ENCODE measurements at places on chromosomes 3 and 15.

DNA sequence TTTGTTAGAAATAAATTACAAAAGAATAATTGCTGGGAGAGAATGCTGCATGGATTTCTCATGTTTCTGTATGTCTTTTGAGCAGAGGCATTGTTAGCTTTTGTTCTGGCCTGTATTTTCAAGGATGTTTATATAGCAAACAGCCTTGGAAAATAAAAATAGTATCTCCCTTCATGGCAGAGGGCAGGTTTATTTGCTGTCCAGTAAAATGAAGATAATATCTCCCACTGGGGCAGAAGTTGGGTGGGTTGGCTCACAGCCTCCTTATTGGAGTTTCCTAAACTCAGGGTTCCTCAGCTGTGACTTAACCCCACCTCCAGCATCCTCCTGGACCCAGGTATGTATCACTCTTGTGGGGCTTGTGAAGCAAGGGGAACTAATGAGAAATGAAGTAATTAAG, 43.7 kb upstream of the THSD4 start:
- no peak for DNase-seq

GRCh38 chr3:111762537-111762936, 96.5 kb upstream of the PHLDB2 start:
- DNase-seq, result no peak

DNA sequence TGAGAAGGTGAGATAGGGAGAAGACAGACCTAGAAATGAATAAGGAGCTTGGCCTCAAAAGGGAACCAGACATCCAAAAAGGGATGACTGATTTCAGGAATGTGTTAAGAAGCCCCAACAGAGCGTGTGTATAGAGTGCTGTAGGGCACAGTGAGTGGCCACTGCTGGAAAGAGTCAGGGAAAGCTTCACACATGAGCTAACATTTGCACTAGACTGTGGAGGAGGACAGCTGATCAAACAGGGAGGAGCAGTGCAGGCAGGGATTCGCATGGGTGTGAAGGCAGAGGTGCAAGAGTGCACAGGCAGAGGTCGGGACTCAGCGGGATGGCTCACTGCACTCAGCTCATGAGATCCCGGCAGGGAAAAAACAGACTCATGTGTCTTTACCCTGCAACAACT, 61.8 kb downstream of the NPTN start:
- DNase-seq, result no peak

GRCh38 chr3:53645754-53646153, 151.3 kb downstream of the CACNA1D start:
- DNase-seq, result no peak

- no peak for DNase-seq
These were observed 2.1 kb downstream of the POGLUT1 start for GRCh38 chr3:119470866-119471265.

DNA sequence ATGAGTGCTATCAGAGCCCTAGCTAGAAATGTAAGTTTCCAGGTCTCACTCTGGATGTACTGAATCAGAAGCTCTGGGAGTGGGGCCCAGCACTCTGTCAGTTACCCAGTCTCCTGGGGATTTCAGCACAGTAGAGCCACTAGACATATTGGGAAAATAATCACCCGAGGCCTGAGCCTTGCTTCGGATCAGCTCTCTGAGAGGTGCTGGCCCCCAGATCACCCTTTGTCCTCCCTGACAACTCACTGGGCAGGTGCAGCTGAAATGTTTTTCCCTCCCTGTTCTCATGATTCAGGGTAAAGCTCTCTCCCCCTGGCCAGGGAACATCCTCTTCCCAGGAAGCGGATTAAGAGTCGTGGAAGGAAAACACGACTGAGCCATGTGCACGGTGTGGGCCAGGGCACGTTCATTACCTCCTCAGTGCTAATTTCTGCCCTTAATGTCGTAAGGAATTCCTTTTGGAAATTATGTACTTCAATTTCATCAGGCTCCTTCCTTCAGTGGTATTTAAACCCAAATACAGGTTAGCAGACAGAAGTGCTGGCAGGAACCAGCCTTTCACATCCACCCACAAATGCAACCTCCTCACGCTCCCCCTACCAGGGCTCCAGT, 296.7 kb upstream of the LYSMD4 start:
- no peak for DNase-seq

DNA sequence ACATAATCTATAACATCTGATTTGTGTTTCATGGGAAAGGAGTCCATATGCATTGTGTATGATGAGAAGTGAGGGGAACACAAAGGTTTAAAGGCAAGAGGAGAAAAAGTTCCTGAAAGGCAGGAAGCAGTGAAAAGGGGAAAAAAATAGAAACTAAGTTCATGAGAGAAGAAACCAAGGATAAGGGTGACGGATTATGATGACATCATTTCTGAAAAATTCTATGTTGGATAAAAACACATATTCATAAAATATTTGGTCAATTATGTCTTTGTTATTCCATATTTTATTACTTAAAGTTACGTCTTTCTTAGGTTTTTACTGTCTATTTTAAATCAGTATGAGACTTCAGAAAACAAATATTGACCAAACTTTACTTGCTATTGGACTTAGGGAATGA, 48.6 kb upstream of the CP start:
- no peak for DNase-seq

GRCh38 chr3:179016979-179017670, 54.5 kb downstream of the ZMAT3 start:
- no peak for DNase-seq

DNA sequence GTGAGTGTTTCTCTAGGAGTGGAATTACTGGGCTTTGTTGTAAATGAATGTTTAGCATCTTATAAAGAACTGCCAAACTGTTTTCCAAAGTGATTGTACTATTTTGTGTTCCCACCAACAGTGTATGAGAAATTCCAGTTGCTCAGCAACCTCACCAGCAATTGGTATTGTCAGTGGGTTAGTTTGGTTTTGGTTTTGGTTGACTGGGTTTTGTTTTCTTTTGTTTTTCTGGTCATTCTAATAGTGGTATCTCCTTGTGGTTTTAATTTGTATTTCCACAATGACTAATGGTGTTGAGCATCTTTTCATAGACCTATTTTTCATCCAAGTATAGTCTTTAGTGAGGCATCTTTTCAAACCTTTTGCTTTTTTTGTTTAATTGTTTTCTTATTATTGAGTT, 27.1 kb downstream of the FILIP1L start:
- no peak for DNase-seq

DNA sequence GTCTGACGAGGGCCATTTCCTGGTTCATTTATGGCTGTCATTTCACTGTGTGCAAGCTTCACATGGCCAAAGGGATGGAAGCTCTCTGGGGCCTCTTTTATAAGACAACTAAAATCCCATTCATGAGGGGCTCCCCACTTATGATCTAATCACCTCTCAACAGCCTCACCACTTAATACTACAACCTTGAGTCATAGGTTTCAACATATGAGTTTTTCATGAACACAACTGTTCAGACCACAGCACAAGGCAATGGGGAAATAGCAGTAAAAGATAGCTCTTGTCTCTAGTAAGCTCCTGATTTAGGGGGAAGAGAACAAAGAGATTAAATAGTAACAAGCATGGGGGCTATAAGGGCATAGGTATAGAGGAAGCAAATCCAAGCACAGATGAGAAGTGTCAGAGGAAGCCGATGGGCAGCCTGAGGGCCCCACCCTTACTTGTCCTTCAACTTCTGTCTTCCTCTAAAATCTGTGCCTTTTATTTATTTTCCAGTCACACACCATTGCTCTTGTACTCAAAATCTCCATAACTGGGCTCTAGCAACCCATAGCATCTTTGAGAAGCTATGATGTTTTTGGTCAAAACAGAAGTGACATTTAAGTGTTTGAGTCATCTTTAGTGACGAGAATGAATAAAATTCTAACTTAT, 329.1 kb downstream of the UNC13C start:
- DNase-seq, result no peak

GRCh38 chr15:78928616-78929093, 16.2 kb downstream of the CTSH start:
- DNase-seq, result no peak

GRCh38 chr3:50674349-50675178, at the start of gene DOCK3:
Gene DOCK3, plus strand, starts transcription at chr3:50674927. Its CDS starts 337 bp downstream, at chr3:50675264.
- peak; percentile 52 for DNase-seq

DNA sequence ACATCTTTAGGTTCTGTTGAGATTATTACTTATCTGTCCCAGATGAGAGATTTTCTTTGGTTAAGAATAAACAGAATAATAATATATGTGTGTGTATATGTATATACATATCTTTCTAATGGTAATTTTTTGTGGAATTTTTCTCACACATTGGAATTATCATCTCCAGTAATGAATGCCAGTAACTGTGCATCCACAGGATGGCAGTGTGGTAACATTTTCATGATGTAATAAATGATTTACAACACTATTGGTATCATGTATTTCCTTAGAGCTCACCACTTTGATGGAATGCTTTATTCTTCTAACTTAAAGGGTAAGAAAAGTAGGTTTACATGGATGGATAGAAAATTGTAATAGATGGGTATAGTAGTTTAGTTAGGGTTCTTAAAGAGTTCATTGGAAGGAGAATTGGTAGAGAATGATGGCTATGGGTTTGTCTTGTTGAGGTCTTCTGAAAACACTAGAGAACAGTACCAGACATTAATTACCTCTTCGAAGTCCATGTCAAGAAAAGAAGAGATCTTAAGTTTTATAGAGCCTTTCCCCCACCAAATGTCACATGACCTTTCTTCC, 78.1 kb downstream of the STT3B start:
- DNase-seq, result no peak

DNA sequence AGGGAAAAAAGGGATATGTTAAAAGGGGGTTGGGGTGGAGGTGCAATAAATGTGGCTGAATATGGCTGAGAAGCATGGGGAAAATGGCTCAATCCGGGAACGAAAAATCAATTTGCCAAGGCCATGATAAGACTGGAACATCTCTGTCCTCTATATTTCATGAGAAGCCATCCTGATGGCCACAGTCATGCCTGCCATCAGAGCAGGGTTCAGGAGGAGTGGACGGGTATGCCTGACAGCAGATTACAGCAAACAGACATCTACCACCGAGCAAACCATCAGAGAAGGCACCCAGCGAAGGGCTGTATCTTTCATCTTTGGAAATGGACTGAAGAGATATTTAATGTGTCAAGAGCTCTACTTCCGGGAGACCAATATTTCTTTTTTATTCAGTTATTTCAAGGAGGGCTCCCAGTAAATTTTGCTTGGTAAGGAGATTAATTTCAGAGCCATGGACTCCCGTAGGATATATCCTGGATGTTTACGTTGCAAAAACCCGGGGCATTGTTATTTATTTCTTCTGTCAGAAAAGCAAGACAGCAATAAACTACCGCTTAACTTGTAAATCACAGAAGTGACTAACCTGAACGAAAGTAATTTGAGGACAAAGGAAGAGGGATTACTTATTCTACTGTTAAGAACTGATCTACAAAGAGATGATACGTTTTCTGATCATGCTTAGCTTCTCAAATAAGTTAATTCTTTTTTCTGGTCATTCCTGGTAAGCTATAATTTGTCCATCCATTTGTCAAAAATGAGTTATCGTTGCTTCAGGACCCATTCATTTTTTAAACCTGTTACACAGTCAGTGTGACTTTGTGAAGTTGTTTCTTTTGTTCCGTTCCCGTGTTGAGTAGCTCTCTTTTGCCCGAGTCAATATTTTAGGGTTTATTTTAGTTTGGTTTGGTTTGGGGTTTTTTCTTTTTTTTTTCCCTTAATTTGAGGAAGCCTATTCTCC, 80.6 kb upstream of the CHD2 start:
- DNase-seq, result no peak

GRCh38 chr15:33292717-33293307, 18.0 kb upstream of the RYR3 start:
- DNase-seq, result peak; percentile 45

DNA sequence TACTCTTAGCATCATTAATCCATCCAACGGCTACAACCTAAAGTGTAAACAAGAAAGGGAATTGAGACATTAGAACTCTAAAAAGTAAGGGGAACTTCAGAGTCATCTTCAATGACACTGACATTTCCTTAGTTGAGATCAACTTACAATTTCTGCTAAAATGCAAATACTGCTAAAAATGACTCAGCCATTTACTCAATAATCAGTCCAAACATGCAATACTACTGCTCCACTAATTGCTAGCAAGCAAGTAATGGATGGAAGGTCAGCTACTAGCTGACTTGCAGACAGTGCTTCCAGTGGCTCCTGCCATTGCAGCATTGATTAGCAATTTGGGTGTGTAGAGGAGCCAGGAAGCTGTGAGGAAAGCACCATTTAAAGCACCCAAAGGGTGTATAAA, 28.4 kb downstream of the CD200R1L start:
- DNase-seq, result no peak

- DNase-seq, result no peak
These were observed 87.0 kb upstream of the LMOD3 start for GRCh38 chr3:69209413-69209812.

GRCh38 chr15:26065723-26066122, 202.6 kb upstream of the ATP10A start:
- DNase-seq, result no peak

GRCh38 chr15:60020736-60021135, 16.6 kb downstream of the FOXB1 start:
- DNase-seq, result no peak

- no peak for DNase-seq
These were observed 21.7 kb upstream of the LRTM1 start for GRCh38 chr3:54949491-54950044.

GRCh38 chr15:56917652-56918045, 795 bp upstream of the TCF12 start:
- DNase-seq, result no peak

GRCh38 chr3:18426597-18427193, 1.6 kb upstream of the SATB1 start:
- no peak for DNase-seq

DNA sequence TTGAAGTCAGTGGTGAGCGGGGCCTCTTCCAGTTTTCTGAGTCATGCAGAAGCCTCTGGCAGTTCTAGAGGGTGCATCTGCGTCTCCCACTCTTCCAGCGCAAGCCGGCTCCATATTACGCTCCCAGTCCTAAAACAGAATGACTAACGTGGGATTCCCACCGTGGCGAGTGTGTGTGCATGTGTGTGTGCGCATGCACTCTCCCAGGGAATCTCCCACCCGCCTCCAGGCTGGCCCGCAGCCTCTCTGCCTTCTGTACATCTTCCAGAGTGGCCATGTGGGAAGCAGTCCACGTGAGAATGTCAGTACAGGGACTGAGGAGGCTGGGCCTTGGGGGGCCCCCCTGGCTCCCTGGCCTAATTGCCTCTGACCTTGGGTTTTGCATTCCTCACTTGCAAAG, 87.7 kb downstream of the LSM3 start:
- no peak for DNase-seq

DNA sequence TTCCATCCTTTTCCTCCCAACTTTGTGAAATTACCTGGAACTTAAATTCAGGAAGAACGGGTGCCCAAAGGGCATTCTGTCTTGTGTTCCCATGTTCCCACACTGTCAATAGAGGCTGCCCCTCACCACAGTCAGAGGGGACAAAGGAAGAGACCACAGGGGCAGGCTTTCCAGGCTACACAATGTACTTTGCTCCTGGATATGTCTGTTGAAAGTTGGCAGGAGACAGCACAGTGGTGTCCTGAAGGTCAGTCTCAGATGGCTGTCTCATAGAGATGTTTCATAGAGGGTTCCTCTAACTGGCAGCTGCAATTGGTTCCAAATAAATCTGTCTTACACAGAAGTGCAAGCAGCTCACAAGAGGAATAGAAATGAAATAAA, 107.8 kb upstream of the TGFBR2 start:
- DNase-seq, result no peak

Data from stimulated activated CD4-positive, alpha-beta T cell treated with anti-CD3 and anti-CD28 coated beads, Interleukin-4, amount 100 ng/mL, for 48 hours (primary cell).